ENCODE measurements at places on chromosomes 1 and 21. TPM values are rescaled to one million over a fixed set of nuclear protein-coding genes. Genes with fewer than 3 reads are reported as not detected.

Gene CLDN8
- 60.0 TPM for total RNA-seq

Gene IPO13
- 27.8 TPM for total RNA-seq

Gene OR2AK2
- not detected for total RNA-seq

Gene ARHGEF10L
- total RNA-seq: 61.2 TPM

Gene OR2T4
- total RNA-seq: not detected
